GM23248 (cell line): ENCODE measurements at places on chromosomes 12 and 14. TPM values are rescaled to one million over a fixed set of nuclear protein-coding genes. Genes with fewer than 3 reads are reported as not detected.

Gene NIN
- 28.7 and 33.3 TPM in 2 replicates for total RNA-seq

- peak; percentile 78 for DNase-seq
Measured at GRCh38 chr14:81517798-81518398, 15.8 kb downstream of the SEL1L start.

- no peak for DNase-seq
Measured at GRCh38 chr12:47970843-47971242, 7.4 kb downstream of the TMEM106C start.

DNA sequence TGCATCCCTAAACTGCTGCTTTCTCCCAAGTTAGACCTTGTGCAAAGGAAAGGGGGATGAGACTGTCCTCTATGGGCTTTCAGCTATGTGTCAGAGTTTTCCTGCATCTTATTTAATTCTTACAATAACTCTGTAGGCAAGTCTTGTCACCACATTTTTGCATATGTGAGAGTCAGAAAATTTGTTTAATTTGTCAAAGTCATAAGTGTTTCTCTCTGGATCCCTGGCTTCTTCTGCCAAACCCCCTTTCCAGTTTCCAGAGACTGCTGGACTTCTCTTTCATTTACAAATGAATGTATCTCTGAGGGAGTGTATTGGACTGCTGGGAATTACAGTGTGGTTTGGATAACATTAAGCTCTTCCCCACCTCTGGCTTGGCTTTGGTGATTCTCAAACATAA lies 877.6 kb upstream of the SEL1L start:
- no peak for DNase-seq

DNA sequence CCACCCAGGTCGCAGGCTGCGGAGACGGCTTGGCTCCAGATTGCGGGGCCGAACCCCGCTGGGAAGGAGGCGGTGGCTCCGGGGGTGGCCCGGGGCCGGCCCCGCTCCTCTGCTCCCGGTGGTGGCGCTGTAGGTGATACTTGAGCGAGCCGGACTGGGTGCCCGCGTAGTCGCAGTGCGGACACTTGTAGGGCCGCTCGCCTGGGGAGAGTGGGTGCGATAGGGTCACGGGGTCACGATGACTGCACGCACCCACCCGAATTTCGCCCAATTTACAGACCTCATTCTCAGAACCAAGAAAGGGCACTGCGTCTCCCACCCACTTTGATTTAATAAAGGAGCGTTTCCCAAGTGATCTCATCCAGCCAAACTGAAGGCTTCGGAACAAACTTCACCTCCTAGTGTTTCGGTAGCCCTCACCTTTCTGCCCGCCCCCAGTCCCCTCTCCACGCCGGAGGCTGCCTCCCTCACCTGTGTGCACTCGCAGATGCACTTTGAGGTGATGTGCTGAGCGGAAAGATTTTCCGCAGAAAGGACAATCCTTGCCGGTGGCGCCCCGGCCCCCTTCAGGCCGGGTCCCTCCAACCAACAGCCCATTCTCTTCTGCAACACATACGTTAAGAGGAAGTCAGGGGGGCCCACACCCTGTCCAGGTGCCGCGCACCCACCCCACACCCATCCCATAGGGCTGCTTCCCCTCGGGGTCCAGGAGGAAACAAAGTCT lies 7.4 kb downstream of the ZNF219 start:
- DNase-seq = no peak

DNA sequence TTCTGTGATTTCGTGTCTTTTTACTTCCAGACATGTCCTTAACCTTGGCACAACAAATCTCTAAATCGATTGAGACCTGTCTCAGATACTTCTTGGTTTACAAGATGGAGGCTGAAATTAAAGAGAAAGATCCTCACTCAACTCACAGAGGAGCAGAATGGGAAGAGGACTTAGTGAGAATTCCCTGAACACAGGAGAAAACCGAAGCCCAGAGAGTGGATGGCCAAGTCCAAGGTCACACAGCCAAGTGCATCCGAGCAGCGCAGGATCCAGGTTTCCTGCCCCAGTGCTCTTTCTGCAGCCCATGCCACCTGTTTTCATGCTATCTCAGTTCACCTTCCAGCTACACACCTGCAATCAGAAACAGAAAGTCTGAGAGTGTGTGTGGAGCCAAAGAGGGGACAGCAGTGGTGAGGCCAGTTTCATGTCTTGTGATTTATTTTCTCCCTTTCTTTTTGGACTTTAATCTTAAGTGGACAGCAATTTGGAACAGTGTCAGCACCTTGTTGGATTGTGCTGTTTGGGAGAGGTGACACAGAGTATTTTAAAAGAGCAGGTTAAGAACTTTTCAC lies 22.9 kb upstream of the TCL1B start:
- DNase-seq = no peak
